Left cardiac atrium (tissue), 4 donors: ENCODE measurements at places on chromosomes 3 and 15. TPM values are rescaled to one million over a fixed set of nuclear protein-coding genes. Genes with fewer than 3 reads are reported as not detected.

- DNase-seq = no peak
Measured at GRCh38 chr3:148903941-148904340, 38.8 kb downstream of the CPA3 start.

- DNase-seq = no peak
Measured at GRCh38 chr3:197866035-197866434, 75.0 kb downstream of the LRCH3 start.

Gene DUOXA2
- total RNA-seq = not detected

Gene HACD3
- total RNA-seq = 15.9 TPM

Gene UBA7
- 31.0 TPM for total RNA-seq

Gene GNAT1
- not detected for total RNA-seq
